ENCODE measurements at places on chromosomes 3 and 15.
A peak's percentile ranks its signal among the peaks of the same experiment; 100 is the strongest.

DNA sequence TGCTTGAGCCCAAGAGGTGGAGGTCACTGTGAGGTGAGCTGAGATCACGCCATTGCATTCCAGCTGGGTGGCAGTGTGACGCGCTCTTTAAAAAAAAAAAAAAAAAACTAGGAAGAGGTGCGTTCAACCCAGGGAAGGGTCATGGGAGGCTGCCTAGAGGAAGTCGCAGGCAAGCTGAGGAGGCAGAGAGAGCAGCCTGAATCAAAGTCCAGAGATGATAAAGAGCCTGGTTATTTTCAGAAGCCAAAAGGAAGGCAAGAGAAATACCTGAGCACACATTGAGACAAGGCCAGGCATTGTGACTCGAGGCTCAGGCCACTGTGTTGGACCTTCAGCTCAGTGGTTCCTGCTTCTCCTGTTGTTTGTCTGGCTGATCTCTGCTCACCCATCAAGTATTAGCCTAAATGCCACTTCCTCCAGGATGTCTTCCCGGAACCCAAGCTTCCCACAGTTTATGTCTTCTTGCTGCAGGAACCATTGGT lies 16.1 kb upstream of the GCNT3 start:
- no peak for DNase-seq

GRCh38 chr3:121696186-121696585 lies 35.5 kb upstream of the HCLS1 start:
- no peak for DNase-seq

- no peak for DNase-seq
Observed at GRCh38 chr3:108008106-108008505, 82.7 kb downstream of the CD47 start.

DNA sequence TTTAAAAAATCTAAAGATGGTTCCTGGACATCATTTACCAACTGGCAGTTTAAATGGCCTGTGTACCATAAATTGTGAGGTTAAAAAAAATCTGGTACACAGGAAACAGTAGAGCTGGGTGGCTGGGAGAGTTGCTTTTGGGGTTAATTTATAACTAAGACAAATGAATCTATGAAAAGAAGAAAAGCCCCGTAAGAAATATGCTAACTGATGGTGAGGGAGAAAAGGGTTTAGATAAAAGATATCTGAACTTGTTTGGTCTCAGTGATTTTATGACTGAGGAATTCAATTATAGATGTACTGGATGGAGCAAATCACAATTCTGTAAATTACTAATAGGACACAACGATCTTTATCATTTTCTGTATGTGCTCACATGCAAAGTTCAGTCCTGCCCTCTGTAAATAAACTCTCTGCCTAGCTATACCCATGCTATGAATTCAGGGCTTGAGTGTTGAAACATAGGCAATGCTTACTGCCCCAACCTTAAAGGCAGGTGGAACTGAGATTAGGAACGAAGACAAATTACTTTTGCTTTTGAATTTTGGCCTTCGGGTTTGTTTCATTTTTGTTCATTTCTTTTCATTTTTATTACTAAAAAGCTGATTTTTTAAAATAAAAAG lies 28.0 kb downstream of the PPARG start:
- DNase-seq, result no peak

DNA sequence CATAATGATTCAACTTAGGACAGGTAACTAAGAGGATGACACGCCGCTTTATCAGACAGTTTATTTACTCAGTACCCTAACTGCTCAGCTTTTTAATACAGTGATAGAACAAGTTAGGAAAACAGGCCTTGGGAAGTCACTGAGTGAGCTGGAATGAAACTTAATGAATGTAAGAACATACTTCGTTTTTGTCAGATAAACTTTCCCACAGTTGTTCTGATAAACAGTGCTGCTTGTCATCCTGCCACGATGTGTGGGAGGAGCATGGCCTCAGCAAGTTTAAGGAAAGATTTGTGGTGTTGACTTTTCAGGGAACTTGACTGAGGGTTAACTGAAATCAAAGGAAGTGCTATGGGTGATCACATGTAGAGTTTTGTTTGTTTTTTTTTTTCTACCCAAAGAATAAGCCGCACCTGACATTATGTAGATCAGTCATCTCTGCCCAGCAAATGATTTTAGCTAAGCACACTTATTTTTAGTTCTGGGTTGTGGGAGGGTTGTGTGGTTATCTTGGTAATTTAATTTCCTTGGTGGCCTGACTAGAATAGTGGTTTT lies 5.6 kb upstream of the P2RY14 start:
- DNase-seq, result no peak

GRCh38 chr3:174425422-174425821 lies 433.7 kb upstream of the NAALADL2 start:
- no peak for DNase-seq

DNA sequence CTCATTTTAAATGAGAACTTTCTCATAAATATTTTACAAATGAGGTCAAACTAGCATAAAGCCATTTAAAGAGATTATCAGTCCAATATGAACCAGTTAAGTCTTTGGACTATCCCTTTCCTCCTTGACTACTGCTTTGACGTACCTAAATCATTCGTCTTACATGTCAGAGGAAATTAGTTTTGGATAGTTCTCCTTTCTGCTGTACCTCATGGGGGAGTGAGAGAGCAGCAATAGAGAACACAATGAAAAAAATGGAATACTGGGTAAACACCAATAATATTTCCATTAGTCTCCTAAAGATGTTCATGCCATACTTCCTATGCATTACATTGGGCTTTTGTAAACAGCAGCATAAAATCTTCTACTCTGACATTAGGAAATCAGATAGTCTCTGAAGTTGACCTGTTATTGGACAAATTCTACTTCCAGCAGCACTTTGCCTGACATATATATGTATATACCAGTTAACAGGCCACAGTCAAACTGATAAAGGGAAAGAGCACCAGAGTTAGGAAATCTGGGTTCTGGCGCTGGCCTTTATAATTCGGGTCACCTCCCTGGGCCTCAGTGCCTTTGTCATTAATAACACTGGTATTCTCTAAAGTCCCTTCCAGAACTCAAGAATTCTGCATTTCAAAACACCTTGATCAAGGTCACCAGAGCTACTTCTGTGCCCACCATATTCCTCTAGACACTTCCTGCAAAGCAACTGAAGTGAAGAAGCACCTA lies 26.8 kb downstream of the TIMMDC1 start:
- peak; percentile 5 for DNase-seq

DNA sequence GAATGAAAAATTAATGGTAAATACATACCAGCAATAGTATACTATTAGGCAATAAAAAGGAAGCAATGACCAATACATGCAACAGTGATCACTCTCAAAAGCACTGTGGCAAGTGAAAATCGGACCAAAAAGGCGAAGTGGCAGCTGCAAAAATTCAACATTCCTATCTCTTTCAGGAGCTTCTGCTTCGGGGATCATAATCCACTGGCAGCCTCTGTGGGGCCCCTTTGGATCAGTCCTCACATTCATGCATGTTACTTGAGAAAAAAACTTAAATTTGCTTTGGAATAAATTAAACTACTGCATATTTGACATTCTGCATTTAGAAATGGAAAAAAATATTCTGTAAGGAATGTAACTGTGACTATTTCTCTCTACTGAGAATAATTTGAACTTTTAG lies 425.6 kb downstream of the NR2F2 start:
- DNase-seq, result no peak

DNA sequence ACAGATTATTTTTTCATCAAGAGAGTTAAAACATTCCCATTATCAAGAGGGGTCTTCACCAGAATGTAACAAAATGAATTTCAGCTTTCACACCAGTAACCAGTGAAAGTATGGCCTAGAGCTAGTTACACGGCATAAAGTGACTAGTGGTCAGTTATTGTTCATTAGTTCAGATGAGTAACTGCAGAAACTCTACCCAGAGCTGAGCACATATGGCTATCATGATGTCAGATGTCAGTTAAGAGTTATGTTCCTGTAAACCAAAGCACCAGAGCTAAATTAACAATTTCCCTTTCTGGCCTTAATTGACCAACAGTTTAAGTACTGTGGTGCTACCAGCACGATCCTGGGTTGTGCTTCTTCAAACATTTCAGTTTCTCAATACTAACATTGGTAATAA lies 6.6 kb upstream of the MRPS25 start:
- no peak for DNase-seq

- DNase-seq, result peak; percentile 30
Observed at GRCh38 chr15:69200832-69201745, 40.7 kb downstream of the GLCE start.

DNA sequence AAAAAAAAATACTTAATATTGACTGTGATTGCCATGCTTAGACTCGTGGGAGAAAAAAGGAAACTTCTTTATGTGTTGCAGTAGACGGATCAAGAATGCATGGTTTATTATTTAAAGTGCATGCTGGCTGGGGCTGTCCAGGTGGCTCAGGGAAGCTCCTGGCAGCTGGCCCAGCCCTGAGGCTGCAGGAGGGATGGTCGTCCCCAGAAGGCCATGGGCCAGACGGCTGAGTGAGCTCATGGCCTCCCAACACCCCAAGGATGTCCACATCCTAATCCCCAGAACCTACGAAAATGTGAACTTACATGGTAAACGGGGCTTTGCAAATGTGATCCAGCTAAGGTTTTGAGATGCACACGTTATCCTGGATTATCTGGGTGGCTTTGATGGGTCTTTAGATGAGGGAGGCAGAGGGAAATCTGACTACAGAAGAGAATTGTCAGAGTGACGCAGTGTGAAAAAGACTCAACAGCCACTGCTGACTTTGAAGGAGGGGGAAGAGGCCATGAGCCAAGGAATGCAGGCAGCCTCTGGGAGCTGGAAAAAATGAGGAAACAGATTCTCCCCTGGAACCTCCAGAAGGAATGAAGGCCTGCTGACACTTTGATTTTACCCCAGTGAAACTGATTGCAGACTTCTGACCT lies 29.8 kb downstream of the ADAMTS17 start:
- no peak for DNase-seq

GRCh38 chr15:79539401-79539800 lies 107.3 kb downstream of the MINAR1 start:
- DNase-seq, result no peak

GRCh38 chr3:64551697-64552096 lies 136.1 kb downstream of the ADAMTS9 start:
- DNase-seq, result no peak

- DNase-seq, result no peak
Observed at GRCh38 chr3:101936419-101937356, 87.4 kb downstream of the NFKBIZ start.

GRCh38 chr3:52237657-52238172 lies 1.2 kb downstream of the TWF2 start:
- peak; percentile 69 for DNase-seq

DNA sequence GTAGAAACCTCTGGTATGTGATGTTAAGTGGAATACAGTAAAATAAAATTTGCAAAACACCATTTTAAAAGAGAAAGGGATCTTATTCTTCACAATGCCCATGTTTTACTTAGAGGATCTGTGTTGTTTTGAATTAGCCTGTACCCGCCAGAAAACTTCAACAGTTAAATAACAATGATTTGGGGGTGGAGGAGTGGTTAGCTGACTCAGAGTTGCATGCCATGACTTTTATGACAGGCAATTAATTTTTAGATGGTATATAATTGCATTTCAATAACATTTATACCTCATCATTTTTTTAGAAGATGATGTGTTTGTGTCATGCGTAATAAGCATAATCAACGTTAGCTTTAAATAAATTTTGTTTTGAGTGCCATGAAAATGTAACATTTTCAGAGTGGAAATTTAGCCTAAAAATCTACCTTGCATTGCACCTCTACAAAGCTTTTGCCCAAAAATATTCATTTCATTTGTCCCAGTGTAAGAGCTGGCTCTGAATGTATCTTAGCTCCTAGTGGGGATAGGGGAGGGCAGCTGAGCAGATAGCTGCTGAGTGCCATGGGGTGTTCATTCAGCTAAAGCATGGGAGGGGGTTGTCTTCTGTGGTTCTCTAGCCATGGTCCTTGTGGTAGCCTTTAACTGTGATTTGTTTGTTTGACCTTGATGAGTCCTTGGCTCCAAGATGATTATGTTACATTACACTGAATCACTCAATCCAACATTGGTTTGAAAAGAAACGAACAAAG lies 379.8 kb downstream of the LPP start:
- no peak for DNase-seq

DNA sequence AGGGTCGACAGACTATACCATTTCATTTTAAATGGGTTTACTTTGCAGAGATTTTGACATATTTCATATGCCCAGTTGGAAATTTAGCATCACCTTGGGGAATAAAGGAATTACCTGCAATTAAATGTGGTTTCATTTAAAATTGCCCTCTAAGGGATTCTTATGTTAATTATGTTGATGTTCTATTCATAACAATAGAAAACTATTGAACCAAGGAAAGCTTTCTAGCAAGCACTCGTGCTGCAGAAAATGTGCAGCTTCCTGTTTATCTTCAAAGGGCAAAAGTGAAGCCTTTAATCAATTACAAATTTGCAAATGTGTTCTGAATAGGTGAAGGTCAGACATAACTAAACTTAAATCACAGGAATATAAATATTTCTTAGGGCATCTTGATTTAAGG lies 352.1 kb downstream of the CHST2 start:
- no peak for DNase-seq

DNA sequence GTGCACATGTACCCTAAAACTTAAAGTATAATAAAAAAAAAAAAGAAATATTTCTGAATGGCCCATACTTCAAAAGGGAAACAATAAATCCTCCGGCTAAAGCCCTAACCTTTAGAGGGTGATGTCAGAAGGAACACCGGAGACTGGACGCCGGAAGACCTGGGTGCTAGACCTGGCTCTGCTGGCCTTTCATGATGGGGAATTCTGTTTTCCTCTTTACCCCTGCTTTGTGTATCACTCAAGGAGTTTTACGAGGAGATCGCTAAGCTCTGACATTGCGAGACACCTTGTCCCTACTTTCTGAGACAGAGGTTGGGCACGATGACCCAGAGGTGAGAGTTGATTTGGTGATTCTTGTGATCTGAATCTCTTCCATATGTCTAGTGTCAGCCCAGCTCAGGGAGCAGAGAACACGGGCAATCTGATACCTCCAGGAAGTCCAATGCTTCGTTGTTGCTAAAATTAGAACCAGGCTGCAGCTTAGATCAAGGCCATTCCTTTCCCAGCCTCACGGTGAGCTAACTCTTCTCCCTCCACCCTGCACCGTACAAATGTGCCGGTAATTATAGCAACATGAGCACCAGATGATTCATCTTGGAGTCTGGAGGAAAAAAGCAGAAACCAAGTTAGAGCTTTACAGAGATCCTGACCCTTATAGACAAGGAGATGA lies 42.0 kb upstream of the CFAP161 start:
- DNase-seq, result no peak

DNA sequence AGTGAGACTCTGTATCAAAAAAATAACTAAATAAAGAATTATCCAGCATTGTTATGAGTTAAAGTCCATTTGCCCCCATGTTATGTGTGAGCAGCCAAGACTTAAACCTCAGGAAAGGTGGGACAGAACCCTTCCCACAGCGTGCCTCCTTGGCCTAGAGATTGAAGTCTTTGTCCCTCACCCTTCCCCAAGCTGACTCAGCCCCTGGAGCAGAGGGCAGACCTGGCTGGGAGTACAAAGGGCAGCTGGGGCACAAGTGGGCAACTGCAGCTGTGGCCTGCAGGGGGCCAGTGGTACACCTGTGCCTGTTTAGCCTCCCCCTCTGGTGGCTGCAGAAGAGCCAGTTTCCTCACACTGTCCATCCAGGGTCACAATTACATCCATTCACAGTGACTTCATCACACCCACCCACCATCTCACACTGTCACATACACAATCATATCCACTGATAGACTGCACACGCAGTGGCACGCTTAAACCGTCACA lies 940 bp upstream of the ACY1 start:
- DNase-seq, result peak; percentile 88
